ENCODE measurements at places on chromosomes 3 and 15.

DNA sequence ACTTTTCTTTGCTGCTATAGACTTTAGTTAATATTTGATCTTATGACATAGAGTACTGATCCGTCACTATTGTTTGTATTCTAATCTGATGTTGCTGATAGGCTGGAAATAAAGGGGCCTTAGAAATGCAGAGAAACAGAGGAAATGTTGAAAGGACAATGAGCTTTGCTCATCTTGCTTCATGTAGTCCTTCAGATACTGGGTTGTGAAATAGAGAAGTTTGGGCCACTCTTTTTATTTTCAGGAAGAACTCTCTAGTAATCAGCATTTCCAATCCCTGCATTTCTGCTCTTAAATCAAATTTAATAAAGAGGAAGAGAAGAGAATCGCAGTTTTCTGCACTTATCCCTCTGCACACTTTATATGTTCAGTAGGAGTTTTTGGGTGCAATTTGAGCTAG is 192.8 kb upstream of the THBS1 start:
- no peak for DNase-seq

GRCh38 chr15:74209560-74209958 is 7.0 kb upstream of the STRA6 start:
- no peak for DNase-seq

DNA sequence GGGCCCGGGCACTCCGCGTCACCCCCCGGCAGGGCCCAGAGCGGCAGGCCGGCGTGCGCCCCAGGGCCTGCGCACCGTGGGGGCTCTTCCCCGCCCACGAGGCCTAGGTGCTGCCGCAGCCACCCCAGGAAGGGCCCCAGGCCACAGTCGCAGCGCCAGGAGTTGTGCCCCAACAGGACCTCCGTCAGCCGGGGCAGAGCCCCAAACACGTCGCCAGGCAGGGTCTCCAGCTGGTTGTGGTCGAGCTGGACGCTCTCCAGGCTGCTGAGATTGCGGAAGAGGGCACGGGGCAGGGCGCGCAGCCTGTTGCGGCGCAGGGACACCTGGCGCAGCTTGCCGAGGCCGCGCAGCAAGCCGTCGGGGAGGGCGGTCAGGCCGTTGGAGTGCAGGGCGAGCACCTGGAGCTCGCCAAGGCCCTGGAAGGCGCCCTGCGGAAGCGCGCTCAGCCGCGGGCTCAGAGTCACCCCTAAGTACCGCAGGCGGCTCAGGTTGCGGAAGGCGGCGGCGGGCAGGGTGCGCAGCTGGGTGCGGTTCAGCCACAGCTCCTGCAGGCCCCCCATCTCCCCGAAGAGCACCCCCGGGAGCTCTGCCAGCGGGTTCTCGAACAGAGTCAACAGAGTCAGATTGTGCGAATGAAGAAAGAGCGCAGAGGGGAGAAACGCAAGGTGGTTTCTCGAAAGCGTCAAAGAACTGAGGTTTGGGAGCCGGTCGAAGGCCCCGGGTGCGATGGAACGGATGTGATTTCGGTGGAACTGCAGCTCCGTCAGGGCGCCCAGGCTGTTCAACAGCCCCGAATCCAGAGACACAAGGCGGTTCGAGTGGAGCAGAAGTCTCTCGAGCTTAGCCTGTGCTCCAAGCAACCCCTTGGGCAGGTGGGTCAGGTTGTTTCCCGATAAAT is 2.0 kb downstream of the GP5 start:
- DNase-seq, result peak; percentile 27

DNA sequence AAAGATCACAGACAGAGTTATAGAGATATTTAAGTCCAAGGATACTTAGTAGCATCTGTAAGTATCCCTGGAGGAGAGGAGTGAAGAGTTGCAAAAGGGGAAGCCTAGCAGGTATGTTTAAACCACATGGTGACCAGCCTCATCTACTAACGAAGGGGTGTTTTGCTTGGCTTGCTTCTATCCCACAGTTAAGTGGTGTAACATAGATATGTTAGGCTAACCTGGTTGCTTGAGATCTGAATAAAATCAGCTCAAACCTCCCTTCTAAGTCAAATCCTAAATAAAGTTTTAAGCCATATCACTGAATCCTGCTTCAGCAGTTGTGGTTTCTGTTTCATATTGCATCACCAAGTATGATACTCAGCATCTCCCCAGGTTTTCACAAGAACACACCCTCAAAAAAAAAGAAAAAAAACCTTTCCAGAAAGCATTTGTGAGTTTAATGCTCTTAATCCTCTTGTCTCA is 880.2 kb downstream of the ROBO1 start:
- peak; percentile 42 for DNase-seq

GRCh38 chr3:3509665-3510064 is 289.6 kb upstream of the LRRN1 start:
- DNase-seq, result no peak

- no peak for DNase-seq
These were observed 16.6 kb downstream of the MASP1 start for GRCh38 chr3:187274977-187275338.

DNA sequence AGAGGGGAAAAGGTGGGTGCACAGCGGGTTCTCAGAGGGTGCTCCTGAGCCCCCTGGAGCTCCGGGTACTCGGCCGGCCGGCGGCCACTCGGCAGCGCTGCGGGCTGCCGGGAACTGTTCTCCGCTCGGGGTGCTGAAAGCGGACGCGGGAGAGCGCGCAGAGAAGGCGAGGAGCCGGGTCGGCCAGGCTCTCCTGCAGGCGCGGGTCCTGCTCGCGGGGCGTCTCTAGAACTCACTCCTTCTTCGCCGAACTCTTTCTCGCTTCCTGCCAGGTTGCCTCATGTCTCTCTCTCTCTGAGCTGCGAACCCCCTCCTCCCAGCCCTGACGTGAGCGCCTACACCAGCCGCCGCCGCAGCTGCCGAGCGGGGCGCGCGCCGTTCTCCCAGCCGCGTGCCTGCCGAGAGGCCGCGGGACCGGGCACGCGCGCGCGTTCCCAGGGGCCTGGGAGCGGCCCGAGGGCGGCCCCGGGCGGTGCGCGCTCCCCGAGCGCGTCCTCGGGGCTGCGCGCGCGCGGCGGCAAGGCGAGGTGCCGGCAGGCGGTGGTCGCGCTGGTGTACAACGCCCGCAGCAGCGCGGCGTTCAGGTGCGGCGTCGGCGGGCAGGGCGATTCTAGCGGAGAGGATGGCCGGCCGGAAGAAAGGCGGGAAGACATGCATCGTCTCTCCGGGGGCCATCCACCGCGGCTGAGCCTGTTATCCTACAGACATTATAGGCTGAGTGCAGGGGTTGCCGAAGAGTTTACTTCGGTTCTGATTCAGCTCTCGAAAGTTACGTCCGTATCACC is at the start of gene PEX5L:
PEX5L (minus strand) TSS at position 267 of the 785 bp plus-strand sequence. CDS start 338 bp downstream, outside the sequence.
- DNase-seq, result peak; percentile 52

- no peak for DNase-seq
These were observed 1072.7 kb downstream of the OTOL1 start for GRCh38 chr3:162569314-162569713.

DNA sequence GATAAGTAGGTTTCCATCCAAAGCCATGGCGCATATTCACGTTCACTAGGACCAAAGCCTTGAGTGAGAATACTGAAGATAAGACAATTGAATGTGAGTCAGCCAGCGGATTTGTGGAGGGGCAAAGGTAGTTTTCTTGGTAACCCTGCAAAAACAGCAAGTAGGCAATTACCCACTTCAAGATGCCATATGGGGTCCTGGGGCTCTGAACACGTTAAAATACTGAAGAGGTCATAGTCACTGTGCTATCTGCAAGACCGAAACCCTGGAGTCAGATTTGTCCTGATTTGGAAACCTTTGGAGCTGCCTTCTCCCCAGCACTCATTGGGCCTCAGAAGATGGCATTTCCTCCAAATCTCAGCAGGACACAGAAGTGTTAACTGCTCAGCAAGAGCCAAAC is 646.9 kb upstream of the LMCD1 start:
- no peak for DNase-seq

DNA sequence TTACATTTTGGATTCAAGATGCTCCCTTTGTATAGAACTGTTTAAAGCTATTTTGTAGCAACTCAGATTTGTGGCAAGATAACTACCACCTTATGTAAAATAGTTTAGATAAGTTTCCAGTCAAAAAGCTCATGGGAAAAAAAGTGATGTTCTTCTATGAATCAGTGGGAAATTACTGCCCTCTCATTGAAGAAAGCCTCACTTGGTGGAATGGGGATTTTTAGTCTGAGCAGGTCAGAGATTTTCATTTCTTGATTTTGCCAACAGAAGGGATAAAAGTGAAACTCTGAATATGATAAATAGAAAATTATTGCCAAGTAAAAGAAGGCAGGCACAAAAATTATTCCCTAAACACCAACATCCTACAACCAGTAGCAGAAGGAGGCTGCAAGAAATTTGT is 25.8 kb upstream of the CSTA start:
- DNase-seq, result no peak

- DNase-seq, result peak; percentile 72
These were observed 483.9 kb downstream of the RBMS3 start for GRCh38 chr3:29764603-29765254.

GRCh38 chr15:70038730-70039392 is 58.9 kb downstream of the TLE3 start:
- DNase-seq, result no peak

GRCh38 chr15:29457729-29458128 is 188.1 kb upstream of the NSMCE3 start:
- no peak for DNase-seq

DNA sequence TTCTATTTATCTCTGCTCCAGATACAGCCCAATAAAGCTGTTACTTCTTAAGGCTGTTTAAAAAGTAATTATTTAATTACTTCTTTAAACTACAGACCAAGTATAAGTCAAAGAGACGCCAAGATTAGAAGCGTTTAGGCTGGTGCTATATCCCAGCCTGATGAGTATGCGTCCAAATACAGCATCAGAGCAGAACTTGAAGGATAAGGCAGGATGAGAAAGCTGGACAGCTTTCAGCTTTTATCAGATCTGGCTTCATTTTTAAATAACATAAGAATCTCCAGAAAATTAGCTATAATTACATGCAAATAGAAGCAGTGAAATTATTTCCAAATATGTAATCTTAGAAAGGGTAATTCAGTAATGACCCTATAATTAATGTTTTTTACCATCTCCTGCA is 110.3 kb upstream of the MYO5C start:
- no peak for DNase-seq

DNA sequence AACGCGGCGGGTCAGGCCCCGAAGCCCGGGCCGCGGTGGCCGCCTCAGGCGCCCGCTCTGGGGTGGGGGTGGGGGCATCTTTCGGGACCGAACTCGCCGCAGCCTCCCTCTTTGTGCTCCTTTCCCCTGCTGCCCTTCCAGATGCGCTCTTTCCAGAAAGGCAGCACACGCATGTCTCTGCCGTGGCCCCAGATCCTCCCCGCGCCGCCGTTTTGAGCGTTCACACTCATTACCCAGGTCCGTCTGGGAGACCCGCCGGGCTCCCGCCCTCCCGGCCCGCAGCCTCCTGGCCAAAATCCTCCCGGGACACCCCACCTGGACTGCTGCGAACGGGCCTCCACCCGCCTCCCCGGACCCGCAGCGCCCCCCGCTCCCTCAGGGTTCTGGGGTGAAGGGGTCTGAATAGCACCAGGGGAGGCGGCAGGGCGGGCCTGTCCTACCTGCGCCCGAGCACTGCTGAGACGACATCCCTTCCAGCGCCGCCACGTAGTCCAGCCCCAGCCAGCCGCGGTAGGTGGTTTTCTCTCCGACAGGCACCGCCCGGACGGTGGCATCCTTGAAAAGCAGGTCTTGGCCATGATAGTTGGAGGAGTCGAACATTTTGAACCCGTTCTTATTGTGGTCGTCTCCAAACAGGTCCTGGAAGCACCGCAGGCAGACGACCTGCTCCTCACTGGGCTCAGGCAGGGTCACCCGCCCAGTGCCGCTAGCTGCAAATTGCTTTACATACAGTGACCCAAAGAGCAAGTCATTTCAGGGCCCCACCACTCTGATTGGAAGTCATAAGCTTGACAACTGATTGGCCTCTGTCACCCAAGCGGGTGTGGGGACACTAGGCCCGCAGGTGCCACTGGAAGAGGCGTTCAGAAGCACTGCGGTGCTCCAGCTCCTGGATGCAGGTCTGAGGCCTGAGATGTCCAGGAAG is 25.9 kb downstream of the MELTF start:
- DNase-seq, result no peak

- DNase-seq, result no peak
These were observed 341.1 kb downstream of the THSD4 start for GRCh38 chr15:71456362-71456761.

DNA sequence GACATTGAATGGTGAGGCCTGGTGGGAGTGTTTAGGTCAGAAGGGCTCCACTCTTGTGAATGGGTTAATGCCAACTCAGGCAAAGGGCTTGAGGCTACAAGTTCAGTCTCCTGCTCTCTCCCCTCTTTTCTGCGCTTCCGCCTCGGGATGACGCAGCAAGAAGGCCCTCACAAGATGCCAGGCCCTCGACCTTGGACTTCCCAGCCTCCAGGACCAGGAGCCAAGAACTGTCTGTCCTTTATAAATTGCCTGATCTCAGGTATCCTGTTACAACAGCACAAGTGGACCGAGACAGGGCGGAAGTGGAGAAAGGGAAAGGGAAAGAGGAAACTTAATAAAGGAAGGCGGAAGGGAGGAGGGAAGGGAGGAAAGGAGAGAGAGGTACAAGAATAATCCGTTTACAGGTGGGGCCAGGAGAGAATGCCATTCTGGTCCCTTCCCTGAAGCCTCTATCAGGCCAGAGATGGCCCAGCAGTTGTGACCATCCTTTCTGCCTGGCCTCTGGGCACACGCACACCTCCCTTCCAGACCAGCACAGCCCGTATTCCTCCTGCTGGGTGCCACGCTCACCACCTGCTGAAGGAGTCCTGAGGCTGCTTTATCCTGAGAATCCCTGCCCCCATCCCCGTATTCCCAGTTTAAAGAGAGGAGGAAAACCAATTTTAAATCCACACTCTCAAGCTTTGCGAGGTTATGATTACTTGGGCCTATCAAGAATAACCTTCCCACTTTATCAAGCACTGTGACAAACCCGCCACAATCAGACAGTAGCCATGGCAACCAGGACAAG is 64.2 kb downstream of the OXNAD1 start:
- no peak for DNase-seq

GRCh38 chr15:58546066-58546591 is 114.3 kb downstream of the LIPC start:
- peak; percentile 44 for DNase-seq

- DNase-seq, result peak; percentile 25
These were observed 22.8 kb downstream of the PLS1 start for GRCh38 chr3:142618917-142619461.

- no peak for DNase-seq
These were observed 76.8 kb downstream of the TAMM41 start for GRCh38 chr3:11769704-11770476.

- no peak for DNase-seq
These were observed 34.1 kb downstream of the ABTB1 start for GRCh38 chr3:127706785-127707351.

Measured in astrocyte (in vitro differentiated cells and primary cell).